Activated CD4-positive, alpha-beta memory T cell treated with anti-CD3 and anti-CD28 coated beads, Interleukin-2, amount 10 ng/mL, durations not matched to agents 7 days and 5 days (primary cell): ENCODE measurements at places on chromosomes 13 and 19.

DNA sequence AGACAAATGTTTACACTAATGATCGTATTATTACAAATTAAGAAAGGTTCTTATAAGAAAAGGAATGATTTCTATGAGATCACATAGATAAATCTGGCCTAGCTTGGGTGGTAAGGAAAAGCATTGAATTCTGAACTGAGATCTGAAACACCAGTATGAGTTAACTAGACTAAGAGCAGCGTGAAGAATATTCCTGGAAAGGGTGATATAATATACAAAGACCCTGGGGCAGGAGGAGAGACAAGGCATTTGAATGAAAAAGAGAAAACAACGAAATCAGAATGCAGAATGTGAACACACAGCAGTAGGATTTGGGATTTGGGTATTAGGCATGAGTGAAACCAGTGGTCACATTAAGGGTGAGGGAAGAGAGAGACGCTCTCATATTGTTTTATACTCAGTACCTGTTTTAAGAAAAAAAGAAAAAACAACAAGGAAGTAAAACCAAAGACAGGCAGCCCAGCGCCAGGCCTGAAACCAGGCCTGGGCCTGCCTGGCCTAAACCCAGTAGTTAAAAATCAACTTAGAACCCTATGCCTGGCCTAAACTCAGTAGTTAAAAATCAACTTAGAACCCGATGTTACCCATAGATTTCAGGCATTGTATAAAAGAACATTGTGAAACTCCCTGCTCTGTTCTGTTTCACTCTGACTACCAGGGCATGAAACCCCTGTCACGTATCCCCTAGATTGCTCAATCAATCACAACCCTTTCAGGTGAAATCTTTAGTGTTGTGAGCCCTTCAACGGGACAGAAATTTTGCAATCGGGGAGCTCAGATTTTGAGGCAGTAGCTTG lies 287.1 kb downstream of the ITGBL1 start:
- DNase-seq: no peak

- no peak for DNase-seq
Observed at GRCh38 chr13:39215971-39216370, 177.7 kb downstream of the NHLRC3 start.

GRCh38 chr19:49064768-49065611 lies at the start of gene NTF4:
Gene NTF4 (minus strand): TSS chr19:49064818. CDS start chr19:49061997, 2,821 bp downstream.
- no peak for DNase-seq

- no peak for DNase-seq
Observed at GRCh38 chr13:92609376-92609775, 617.2 kb upstream of the GPC6 start.

DNA sequence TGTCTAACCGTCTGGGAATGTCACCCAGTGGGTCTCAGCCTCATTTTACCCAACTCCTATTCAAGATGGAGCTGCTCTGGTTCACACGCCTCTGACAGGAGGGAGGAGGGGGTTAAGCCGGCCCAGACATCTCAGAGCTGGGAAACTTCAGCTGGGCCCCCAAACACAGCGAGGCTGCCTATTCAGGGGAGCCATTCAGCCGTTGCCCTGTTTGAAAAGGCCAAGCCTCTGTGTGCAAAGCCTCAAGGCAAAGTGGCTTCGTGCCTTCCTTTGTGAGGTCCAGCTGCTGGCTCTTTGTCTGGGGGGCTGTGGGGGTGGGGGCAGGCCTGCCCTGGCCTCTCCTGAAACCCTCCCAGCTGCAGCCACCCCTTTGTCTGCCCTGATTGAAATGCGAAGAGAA lies 147.4 kb downstream of the PTPRS start:
- DNase-seq: no peak
